Mucosa of descending colon (tissue), 3 donors: ENCODE measurements at places on chromosomes 13 and 19.

DNA sequence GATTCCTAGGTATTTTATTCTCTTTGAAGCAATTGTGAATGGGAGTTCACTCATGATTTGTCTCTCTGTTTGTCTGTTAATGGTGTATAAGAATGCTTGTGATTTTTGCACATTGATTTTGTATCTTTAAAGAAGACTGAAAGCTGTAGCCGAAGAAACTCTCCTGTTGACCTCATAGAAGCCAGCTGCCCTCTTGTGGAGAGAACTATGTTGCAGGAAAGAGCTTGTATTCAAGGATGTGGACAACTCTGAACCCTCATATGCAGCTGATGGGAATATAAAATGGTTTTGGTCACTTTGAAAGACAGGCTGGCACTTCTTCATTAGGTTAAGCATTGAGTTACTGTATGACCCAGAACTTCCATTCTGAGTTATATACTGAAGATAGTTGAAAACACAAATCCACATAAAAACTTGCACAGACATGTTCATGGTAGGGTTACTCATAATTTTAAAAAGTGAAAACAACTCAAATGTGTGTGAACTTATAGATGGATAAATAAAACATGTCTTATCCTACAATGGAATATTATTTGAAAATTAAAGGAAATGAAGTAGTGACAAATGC, 65.8 kb upstream of the SLITRK6 start:
- DNase-seq: peak; percentile 5

GRCh38 chr19:17402982-17403855, 2.2 kb downstream of the BST2 start:
- DNase-seq: no peak

GRCh38 chr13:69796256-69796655, 311.4 kb upstream of the ATXN8OS start:
- no peak for DNase-seq

- no peak for DNase-seq
These were observed 166.9 kb downstream of the DLEU7 start for GRCh38 chr13:50676602-50677001.

DNA sequence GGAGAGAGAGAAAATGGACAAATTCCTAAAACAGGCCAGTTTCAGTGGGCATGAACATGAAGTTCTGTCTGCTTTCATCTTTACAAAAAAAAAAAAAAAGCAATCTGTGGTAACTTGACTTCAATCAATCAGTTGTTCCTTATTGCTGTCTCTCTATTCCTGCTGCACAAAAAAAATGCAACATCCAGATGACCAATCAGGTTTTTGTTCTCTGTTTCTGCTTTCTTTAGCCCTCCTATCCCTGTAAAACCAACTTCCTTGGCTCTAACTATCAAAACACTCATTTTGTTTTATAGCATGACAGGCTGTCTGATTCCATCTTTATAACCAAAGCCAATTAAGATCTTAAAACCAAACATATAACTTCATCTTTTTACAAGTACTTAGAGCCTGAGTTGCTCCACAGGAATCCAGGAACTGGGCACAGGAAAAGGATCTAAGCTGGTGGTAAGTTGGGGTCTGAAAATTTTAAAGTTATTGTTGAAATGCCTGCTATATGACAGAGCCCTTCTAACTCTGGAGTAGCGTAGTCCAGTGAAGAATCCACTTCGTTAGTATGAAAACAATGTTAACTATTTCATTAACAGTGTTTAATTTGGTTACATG, at the start of gene FPR3:
TSS of gene FPR3 (plus strand) at position 273 of the 606 bp plus-strand sequence. CDS start 28,592 bp downstream, outside the sequence.
- no peak for DNase-seq

- peak; percentile 54 for DNase-seq
These were observed at the start of gene MYO1F for GRCh38 chr19:8577247-8577646. Gene MYO1F (minus strand): TSS chr19:8577442. CDS start chr19:8577309, 133 bp downstream.

GRCh38 chr19:43950834-43951645, at the start of gene ZNF221:
Gene ZNF221 (plus strand): TSS chr19:43951228. CDS start chr19:43962727, 11,499 bp downstream.
- peak; percentile 86 for DNase-seq

- peak; percentile 64 for DNase-seq
These were observed 754 bp upstream of the SIX5 start for GRCh38 chr19:45769821-45770191.

DNA sequence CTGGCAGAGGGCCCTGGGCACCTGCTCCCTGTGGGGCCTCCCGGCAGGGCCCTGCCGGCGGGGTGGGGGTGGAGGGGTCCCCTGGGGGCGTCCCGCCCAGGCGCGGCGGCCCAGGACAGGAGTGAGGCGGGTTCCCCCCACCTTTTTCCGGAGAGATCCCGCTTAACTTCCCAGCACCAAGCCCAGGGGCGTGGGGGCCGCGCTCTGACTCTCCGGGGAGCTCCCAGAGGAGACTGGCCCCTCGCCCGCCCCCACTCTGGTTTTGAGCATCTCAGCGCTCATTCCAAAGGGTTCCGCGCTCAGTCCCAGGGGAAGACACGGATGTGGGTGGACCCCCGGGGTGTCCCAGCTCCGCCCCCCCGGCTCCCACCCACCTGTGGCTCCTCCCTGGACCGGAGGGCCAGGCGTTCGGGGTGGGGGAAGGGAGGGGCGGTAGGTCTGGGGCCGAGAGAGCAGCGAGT, 476 bp downstream of the C2CD4C start:
- peak; percentile 31 for DNase-seq

- peak; percentile 14 for DNase-seq
These were observed 3.5 kb downstream of the GRK1 start for GRCh38 chr13:113670541-113670940.

DNA sequence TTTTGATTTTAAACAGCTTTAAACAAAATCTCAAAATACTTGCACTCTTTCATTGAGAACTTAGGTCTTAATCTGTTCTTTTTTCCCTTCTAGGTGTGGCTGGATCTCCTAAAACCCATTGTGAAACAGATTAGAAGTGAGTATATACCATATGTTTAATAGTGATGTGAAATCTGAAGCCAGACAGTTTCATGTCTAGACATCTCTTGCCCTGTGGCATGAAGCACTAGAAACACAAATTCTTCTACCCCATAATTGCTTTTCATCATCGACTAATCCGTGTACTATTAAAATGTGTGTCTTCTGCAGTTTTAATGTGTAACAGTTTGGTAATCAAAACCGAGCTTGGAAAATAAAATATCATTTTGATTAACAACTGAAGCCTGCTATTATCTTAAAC, 188.2 kb upstream of the RNF113B start:
- no peak for DNase-seq

- no peak for DNase-seq
These were observed 8.4 kb downstream of the RGL3 start for GRCh38 chr19:11410682-11411081.

DNA sequence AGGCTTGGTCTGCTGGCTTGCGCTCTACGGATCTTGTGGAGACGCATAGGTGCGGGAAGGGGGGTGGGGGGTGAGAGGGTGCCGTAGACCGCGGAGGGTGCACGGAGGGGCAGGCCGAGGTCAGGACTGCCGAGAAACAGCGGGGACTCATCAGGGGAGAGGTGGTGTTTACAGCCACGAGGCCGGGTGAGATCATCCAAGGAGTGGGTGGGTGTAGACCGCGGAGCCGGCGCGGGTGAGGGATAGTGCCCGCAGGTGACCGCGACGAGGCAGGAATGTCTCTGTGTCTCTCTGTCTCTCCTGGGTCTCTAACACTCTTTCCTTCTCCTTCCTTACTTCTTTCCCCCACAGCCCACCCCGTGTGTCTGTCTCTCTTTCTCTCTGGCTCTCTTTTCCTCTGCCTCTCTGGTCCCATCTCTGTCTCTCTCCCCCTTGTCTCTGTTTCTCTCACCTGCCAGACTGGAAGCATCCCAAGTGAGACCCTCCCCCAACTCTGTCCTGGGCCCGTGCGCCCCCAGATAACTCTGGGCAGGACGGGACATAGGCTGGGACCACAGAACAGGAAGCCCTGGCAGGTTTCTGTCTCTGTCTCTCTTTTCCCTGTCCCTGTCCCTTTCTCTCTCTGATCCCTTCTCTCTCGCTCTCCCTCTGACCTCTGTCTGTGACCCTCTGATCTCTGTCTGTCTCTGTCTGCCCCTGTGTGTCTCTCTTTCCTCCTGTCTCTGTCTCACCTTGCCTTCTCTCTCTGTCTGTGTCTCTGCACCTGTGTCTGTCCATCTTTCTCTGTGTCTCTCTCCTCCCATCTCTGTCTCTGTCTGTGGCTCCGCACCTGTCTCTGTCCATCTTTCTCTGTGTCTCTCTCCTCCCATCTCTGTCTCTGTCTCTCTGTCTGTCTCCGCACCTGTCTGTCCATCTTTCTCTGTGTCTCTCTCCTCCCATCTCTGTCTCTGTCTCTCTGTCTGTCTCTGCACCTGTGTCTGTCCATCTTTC, 1.8 kb upstream of the KLK4 start:
- no peak for DNase-seq

- DNase-seq: no peak
These were observed 404.4 kb downstream of the SPRY2 start for GRCh38 chr13:79936368-79937136.

GRCh38 chr13:50340146-50340545, 324.9 kb downstream of the KCNRG start:
- DNase-seq: no peak

DNA sequence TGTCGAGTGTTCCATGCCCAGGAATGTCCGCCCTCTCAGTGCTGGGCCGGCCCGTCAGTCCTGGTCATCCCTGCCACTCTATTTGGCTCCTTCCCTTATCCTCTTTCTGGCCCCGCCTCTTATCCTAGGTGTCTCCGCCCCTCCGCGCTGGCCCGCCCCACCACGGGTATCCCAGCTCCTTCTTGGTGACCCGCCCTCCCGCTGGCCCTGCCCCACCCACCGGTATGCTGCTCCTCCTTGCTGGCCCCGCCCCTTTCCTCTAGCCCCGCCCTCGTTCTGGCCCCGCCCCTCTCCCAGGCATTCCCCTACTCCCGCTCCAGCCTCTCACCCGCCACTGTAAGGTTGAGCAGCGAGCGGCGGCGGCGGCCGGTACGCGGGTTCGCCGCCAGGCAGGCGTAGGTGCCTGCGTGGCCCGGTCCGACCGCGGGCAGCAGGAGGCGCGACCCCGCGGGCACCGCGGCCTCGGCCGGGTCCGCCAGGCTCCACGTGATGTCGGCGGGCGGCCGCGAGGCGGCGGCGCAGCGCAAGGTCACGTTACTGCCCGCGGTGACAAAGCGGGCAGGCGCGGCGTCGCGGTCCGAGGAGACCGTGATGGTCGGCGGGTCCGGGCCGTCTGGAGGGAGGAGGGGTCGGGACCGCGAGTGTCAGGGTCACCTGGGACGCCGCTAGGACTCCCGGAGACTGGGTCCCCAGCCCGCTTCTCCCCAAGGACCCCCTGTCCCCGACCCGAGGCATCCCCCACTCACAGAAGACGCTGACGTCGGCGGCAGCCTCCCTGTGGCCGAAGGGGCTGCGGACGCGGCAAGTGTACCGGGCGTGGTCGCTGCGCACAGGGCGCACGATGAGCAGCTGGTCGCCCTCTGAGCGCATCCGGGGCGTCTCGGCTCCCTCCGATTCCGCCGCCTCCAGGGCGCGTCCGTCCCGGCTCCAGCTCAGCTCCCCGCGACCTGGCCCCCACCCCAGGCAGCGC, 2.0 kb downstream of the VSIG10L start:
- peak; percentile 99 for DNase-seq

- no peak for DNase-seq
These were observed 19.9 kb downstream of the ONECUT3 start for GRCh38 chr19:1773184-1773583.

DNA sequence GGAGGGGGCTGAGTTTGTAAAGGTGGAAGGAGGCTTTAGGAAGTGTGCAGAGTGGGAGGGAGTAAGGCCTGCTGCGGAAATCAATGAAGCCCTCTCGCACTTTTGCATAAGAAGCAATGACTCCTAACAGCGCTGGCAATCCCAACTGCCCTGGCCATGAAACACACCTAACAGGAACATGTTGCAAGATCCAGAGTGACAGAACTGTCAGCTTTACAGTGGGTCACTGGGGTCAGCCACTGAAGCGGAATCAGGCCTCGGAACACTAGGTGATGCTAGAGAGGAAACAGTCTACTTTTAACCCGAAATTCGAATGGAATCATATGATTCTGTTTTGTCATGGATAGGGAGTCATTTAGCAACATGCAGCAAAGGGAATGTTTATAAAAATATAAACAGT, 54.4 kb downstream of the FGF14 start:
- no peak for DNase-seq

DNA sequence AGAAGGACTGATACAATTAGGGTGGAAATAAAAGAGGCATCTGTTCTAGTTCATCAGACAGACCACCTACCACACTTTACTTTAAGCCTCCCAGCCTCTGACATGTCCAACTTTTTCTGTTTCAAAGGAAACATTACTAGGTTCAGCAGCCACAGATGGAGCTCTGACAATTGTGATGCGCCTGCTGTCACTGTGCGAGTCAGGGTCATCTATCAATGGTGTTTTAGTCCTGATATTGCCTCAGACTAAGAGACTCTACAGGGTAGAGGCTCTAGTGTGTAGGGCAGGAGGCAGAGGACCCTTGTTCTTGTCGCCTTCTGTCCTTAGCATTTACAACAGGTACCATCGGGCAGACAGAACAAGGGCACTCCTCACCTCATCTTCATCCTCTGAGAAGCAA, 685.0 kb upstream of the SGCG start:
- no peak for DNase-seq

- DNase-seq: no peak
These were observed 46.7 kb downstream of the ZNF729 start for GRCh38 chr19:22332924-22333323.

GRCh38 chr19:55362990-55363716, at the start of gene GARIN5B:
Gene GARIN5B (minus strand): TSS chr19:55363260. CDS start chr19:55363066, 194 bp downstream.
- DNase-seq: no peak

- DNase-seq: no peak
These were observed 133.4 kb upstream of the NBEA start for GRCh38 chr13:34808649-34809048.
